ENCODE measurements at places on chromosomes 13 and 19.

GRCh38 chr19:7497292-7497691 is 8.5 kb upstream of the PEX11G start:
- no peak for DNase-seq

- DNase-seq = no peak
Measured at GRCh38 chr13:40273253-40274025, 393.0 kb downstream of the FOXO1 start.

GRCh38 chr19:3663838-3664237 is 36.4 kb downstream of the PIP5K1C start:
- DNase-seq = no peak

- no peak for DNase-seq
Measured at GRCh38 chr19:40717325-40717879, 490 bp downstream of the ITPKC start.

- DNase-seq = no peak
Measured at GRCh38 chr13:85693889-85694511, 105.2 kb downstream of the SLITRK6 start.

- peak; percentile 86 for DNase-seq
Measured at GRCh38 chr19:14544977-14545715, 15.8 kb downstream of the TECR start.

All from NCI-H446 (cell line).